ENCODE measurements at places on chromosomes 1 and 21.

DNA sequence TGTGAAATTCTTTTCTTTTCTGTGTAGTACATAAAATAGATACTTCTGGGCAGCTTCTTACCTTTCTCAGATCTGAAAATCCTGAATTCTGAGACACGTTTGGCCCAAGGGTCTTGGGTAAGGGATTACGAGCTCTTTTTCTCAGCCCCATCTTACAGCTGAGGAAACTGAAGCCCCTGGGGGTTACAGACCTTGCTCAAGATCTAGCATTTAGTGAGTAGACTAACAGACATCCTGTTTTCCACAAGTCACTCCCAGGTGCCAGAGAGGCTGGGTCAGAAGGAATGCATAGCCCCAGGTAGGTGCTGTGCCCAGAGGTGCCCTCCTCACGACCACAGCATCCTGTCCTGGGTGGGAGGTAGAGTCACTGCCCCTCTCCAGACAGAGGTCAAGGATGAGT, 13.2 kb upstream of the CREG1 start:
- no peak for ATAC-seq

DNA sequence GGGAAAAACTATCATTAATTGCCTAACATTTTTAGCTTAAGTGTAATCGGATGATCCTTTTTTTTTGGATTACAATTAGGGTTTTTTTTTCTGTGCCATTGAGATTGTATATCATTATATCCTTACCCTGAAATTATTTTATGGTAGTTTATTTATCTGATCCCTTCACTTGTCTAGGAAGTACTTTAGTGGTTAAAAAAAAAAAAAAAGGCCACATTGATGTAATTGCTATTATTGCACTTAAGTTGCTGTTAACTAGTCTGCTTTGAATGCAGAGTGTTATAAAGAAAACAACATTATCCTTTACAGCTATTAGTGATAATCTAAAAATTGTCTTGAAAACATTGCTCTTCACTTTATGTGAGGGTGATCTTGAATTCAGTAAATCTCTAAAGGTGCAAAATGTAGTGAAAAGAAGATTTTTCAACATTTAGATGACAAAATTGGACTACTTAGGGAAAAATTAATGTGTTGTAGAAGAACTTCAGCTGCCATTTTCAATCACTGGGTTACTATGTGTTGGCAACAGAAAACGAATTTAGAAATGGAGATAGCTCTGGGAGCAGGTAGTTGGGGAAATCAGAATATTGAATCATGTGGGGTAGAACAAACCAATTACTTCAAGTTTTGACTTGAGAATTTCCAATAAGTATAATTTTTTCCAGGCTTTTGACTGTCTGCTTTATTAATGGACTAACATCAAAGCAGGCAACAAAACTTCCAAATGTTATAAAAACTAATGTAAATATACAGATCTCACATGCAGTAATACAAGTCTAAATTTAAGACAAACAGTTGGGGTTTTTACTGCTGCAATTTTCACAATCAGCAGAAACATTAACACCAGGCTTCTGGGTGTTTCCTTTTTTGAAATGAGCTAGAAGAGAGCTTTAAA, 5.0 kb downstream of the ADGRL2 start:
- ATAC-seq, result no peak

GRCh38 chr1:185880330-185880729, 146.1 kb downstream of the HMCN1 start:
- ATAC-seq, result no peak

DNA sequence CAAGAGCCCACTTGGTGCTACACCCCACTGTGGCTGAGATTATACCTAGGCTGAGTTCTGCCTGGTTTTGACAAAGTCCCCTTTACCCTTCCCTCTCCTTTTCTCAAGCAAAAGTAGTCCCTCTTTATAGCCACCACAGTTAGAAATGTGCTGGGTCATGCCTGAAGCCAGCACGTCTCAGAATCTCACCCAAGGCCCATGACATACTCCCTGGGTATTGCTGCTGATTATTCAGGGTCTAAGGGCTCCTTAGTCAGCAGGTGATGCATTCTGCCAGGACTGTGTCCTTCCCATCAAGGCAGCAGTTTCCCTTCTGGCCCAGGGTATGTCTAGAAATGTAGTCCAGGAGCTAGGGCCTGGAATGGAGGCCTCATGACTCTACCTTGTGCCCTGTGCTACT, 67.3 kb upstream of the COX20 start:
- no peak for ATAC-seq

DNA sequence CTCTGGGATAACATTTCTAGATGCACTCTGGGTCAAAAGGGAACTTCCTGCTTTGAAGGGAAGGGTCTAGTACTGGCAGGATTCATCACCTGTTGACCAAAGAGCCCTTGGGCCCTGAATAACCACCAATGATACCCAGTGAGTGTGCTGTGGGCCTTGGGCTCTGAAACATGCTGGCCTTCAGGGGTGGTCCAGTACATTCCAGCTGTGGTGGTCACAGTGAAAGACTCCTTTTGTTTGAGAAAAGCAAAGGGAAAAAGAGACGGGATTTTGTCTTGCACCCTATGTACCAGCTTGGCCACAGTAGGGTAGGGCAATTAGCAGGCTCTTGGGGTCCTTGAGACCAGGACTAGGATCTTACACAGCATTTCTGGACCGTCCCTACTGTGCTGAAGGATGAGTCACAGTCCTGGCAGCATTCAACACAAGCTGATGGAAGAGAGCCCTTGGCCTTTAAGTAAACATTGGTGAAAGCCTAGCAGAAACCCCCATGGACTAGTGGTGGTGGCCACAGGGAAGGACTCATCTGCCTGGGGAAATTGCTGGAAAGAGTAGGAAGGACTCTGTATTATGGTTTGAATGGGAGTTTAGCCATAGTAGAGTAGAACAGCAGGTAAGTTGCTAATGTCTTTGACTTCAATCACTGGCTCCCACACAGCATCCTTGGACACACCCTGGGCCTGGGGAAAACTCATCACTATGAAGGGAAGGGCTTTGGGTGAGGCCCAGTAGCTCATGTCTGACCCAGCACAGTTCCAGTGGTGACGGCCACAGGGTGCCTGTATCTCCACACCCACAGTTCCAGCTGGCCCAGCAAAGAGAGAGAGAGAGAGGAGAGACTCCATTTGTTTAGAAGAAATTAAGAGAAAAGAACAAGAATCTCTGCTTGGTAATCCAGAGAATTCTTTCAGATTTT, 87.5 kb downstream of the COL24A1 start:
- no peak for ATAC-seq

GRCh38 chr1:206839857-206840256, 25.6 kb upstream of the IL20 start:
- no peak for ATAC-seq

- no peak for ATAC-seq
Observed at GRCh38 chr21:45320261-45321025, 32.7 kb upstream of the POFUT2 start.

- no peak for ATAC-seq
Observed at GRCh38 chr1:165525708-165526107, 18.1 kb upstream of the LRRC52 start.

DNA sequence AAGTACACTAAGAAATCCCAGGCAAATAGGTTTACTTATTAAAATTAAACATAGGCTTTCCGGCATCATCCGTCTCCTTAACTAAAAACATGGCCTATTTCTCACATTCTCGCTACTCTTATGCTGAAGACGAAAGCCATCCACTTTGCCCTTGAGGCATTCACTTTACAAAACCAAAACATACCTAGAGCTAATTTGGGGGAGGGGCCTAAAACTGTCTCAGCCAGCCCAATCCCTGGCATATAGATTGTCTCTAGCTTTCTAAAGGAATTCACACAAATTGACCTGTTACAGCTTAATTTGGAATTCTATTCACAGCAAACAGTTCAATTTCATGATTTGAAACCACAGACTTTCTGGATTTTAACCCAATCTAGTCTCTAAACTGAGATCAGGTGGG, 34.8 kb downstream of the SLC35D1 start:
- ATAC-seq, result no peak

GRCh38 chr1:222529916-222530315, 18.0 kb downstream of the HHIPL2 start:
- ATAC-seq, result no peak

DNA sequence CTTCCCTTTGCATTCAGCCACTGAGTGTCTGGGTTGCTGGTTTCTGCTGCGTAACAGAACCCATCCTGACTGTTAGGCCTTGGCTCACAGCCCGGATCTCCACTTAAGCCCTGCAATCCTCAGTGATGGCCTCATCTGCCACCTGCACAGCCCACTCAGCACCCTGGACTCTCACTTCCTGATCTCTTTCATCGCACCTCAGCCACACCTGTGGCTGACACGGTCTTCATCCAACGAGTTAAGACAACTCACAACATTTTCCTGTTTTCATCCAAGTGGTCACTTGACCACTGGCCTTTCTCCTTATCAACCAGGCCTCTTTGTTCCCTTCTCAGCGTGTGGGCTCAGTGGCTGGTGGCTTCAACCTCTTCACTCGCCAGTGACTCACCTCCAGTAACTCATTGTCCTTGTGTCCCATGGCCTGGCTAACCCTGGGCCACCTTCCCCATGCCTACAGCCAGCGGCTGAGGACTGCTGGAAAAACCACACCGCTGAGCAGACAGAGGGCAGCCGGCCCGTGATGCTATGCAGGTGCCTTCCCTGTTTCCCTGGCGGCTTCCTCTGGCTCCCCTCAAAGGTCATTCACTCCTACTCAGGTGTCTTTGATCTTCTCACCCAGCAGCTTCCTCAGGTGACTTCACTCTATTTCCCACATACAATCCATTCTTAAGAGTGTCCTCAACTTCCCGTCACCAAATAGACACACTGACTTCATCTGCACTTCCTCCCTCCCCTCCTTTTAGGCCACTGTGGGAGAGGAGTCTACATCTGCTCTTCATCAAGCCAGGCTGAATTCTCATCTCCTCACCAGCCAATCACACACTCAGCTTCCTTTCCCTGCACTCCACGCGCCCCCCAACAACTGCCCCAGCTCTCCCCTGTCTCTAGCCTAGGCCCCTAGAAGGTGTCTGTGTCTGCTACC, 19.9 kb upstream of the EDN2 start:
- ATAC-seq, result no peak

- ATAC-seq, result no peak
Observed at GRCh38 chr21:43681650-43682049, 22.3 kb downstream of the RRP1B start.

DNA sequence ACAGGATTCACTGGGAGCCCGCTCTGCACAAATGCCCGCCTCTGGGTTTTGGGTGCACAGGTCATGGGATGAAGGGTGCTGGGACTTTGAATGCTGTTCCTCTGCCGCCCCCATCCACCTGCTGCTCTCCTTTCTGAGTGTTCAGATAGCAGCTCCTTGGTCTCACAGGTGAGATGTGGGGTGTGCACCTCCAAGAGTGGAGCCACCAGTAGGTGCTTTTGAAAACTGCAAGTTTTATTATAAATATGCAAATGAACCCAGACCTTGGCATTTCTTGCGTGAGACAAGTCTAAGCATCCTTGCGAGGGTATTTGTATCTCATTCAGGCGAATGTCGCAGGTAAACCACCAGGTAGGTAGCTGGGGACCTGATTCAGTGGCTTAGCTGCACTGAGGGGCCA, 30.2 kb downstream of the OBSCN start:
- ATAC-seq, result no peak

DNA sequence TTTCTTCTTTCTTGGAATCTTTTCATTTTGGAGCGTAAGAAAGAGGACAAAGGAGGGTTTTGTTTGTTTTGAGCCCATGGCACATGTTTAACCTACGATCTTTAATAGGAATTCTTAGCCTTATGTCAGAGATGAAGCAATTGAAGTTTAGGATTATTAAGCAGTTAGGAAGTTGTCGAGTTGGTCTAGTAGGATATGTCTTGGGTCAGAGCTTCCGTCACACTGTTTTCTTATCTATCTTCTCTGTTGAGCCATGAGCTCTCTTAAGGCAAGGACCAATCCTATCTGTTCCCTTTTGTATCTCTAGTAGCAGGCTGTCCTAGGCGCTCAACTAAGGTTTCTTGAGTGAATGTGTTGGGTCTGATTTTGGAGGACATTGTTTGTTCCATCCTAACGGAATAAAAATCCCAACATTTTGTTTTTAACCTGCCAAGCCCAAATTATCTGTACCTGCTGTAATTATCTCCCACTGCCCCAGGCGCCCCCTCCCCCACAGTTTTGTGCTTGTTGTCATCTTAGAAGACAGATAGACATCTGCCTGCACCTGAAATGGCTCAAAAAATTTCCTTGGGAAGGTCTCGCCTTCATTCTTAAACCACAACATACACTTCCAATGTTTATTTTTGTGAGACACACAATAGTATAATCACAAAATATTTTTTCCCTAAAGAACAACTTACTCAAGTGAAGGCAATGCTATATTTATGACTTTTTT, 95.3 kb upstream of the GADD45A start:
- ATAC-seq, result no peak

- ATAC-seq, result no peak
Observed at GRCh38 chr1:112614460-112615065, 4.4 kb downstream of the ST7L start.

- ATAC-seq, result no peak
Observed at GRCh38 chr1:4510276-4510691, 144.1 kb upstream of the AJAP1 start.

GRCh38 chr1:70211541-70211940, 6.2 kb upstream of the LRRC40 start:
- no peak for ATAC-seq

- ATAC-seq, result no peak
Observed at GRCh38 chr1:213987927-213988506, at the start of gene PROX1. PROX1 (plus strand) TSS chr1:213987973; CDS start chr1:213996536, 8,563 bp downstream.

DNA sequence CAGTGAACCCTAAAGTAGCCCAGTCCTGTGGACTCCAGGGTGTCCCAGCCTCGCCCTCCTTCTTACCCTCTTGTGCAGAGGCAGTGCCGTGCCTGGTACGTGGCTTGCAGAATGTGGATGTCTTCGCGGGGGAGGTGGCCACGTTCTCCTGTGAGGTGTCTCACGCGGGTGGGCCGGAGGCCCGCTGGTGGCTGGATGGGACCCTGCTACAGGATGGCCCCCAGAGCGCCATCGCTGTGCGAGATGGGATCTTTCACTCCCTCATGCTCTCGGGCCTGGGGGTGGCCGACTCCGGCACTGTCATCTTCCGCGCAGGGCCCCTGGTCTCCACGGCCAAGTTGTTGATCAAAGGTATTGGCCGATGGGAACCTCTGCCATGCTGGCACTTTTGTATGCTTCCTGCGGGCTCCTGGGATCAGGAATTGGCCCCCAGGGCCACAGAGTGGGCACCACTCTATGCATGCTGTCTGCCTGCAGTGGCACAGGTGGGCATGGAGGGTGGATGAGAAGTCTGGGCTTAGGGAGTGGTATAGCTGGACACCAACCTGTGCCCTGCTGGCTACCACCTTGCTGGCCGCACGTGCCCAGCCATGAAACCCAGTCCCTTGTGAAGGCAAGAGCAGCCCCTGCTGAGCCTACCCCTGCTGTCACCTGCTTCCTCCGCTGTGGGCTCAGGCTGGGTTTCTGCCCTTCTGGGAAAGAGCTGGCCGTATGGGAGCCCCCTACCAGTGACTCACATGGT, 92.9 kb downstream of the TRIM11 start:
- ATAC-seq, result no peak

- ATAC-seq, result no peak
Observed at GRCh38 chr1:29478151-29478791, 241.9 kb downstream of the PTPRU start.

GRCh38 chr1:214440219-214440965, 111.0 kb downstream of the PTPN14 start:
- ATAC-seq, result no peak

GRCh38 chr1:182211386-182211785, 149.9 kb upstream of the ZNF648 start:
- ATAC-seq, result no peak
